ENCODE measurements at places on chromosomes 3 and 15.

DNA sequence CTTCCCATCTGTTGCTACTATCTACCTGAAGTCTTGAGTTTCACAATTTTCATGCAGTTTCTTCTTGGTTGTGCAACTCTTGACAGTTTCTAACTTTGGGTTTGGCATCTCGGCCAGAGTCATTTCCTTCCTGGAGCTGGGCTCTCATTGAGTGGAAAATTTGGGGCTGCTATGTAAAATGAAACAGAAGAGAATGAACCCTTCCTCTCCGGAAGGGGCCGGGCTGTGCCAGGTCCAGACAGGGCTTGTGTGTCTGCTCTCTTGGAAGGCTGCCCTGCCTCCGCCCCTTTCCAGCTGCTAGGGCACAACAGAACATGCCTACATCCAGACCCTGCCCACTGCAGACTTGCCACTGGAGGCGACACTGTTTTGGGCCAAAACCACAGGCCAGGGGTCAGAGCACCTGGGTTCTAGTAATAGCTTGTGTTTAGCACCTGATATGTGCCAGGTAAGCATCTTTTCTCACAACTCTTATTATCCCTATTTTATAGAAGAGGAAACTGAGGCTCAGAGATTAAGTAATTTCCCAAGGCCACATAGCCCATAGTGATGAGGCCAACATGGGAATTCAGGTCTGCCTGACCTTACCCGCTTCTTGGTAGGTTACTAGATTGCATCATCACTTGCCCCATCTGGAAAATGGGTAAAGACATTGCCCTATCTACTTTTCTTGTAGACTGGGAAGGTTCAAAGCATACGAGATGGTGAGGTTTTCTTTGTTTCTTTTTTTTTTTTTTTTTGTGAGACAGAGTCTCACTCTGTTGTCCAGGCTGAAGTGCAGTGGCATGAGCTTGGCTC lies 25.0 kb downstream of the IRAK2 start:
- peak; percentile 91 for DNase-seq

DNA sequence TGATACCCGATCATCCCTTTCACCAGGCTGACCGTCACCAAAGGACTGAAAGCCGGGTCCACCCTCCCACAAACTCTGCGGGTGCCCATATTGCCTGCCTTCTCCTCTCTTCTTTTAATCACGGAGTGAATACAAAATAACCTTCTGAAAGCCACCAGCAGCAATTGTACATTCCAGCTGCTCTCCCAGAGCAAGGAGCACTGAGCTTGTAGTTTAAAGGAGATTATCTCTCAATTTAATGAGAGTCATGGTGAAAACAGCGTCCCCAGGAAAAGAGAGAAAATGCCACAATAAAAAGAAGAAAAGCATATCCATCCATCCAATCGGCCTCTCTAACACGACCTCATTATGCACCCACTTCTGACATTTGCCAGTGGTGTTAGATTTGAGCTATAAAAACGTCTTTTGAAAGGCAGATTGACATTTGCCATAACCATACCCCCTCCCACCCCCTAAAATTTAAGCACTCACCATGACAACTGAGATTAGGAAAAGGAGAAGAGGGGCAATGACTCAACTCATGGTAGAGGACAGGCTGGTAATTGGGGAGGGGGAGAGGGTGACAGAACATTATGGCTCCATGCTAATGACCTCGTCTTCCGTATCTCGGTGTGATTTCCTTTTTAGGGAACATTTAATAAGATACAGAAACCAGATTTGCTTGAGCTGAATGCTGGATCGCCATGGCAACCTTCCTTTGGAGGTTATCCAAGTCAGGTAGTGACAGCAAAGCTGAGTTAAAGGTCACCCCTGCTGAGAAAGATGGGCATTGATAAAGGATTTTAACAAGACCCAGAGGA lies 106.2 kb downstream of the ST8SIA2 start:
- DNase-seq: no peak

- DNase-seq: no peak
Measured at GRCh38 chr3:79543218-79543982, 224.4 kb downstream of the ROBO1 start.

DNA sequence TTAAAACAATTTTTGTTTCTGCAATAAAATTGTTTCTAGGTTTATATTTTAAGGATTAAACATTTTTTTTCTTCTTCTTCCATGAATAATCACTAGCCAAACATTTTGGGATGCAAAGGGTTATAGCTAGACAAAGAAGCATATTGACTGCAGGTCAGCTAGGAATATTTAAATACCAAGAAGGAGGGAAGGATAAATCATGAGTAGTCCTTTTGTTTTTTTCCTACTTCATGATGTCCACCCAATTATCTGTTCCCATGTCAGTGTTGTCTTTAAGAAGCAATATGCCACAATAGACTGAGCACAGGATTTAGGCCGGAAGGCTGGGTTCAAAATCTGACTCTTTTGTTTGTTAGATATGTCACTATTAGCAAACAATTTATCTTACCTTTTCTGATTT lies 82.1 kb downstream of the VPS8 start:
- DNase-seq: no peak

DNA sequence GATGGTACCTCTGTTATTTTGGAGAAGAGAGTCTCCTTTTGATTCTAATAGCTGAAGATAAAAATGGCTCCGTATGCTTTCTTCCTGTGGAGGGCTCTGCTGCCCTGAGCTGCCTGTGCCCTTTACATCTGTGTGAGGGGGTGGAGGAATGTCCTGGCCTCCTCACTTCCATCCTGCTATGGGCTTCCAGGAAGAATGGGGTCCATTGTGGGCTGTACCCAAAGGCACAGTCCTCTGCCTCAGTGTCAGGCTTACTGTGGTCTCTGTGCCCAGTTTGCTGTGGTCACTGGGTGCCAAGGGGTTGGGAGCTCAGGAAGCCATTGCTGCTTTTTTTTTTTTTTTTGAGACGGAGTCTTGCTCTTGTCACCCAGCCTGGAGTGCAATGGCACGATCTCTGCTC lies 14.4 kb downstream of the DAG1 start:
- no peak for DNase-seq

DNA sequence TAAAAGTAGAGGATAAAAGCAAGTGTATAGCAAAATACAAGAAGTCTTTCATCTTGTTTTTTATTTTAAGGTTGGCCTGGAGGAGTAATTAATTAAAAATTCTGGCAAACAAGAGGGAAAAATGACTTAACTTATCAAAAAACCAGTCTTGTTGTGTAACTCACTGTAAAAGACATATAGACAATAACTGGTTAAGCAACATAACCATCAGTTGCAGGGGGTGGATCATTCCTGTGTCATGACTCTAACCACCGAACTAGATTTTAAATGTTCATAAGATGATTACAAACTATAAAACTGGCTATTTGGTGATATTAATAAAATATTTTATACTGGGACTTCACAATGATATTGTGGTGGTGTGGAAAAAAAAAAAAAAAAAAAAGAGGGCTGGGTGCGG lies 130.6 kb downstream of the STAG1 start:
- DNase-seq: no peak

DNA sequence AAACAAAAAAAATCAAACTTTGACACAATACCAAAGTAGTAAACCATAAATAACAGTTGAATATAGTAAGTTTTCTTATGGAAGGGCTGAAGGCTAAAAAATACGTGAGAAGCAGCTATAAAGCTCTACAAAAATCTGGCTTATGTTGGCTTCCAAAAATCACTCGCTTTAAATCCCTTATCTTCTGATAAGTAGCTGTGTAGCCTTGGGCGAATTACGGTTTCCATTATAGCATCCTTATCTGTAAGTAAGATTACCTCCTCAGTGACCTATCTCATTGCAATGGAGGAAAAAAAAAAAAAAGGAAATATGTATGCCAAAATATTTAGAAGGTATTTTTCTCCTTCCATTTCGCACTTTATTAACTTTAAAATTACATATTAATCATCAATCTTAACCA lies 348.6 kb downstream of the PLOD2 start:
- no peak for DNase-seq

DNA sequence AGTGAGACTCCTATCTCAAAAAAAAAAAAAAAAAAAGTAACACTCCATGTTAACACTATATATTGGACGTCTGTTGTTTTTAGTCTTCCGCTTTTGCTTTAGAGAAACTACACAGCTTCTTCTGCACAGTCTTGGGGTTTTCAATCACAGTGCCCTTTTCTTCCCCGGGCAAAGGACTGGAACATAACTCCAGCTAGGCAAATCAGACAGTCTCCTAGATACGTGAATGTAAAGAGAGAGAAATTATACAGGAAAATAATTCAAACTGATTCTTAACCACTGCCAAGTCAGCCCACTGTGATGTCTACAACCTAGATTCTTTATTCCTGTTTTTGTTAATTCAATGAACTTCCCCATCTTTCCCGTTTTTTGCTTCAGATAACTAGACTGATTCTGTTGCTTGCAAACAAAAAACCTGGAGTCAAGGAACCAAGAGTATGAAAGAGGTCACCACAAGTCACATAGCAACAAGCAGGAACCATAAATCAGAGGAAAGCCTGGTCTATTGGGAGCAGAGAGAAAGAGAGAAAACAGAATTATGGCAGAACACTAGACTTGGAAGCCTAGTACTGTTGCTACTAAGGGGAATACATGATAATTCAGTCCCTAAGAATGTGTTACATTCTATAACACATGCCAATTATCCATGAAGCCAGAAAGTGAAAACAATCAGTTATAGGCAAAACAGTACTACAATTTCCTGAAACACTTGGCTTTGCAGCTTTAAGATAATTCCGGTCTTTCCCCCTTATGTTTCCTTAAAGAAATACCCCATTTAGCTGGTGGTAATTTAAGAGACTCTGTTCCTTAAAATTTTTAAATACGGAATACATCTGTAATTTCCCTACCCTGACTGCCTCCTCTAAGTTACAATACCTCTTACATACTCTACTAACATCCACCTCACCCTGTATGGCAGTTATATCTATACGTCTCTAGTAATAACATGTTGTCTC lies 63.1 kb downstream of the TBL1XR1 start:
- no peak for DNase-seq

- DNase-seq: no peak
Measured at GRCh38 chr3:33467786-33468185, 27.6 kb upstream of the UBP1 start.

DNA sequence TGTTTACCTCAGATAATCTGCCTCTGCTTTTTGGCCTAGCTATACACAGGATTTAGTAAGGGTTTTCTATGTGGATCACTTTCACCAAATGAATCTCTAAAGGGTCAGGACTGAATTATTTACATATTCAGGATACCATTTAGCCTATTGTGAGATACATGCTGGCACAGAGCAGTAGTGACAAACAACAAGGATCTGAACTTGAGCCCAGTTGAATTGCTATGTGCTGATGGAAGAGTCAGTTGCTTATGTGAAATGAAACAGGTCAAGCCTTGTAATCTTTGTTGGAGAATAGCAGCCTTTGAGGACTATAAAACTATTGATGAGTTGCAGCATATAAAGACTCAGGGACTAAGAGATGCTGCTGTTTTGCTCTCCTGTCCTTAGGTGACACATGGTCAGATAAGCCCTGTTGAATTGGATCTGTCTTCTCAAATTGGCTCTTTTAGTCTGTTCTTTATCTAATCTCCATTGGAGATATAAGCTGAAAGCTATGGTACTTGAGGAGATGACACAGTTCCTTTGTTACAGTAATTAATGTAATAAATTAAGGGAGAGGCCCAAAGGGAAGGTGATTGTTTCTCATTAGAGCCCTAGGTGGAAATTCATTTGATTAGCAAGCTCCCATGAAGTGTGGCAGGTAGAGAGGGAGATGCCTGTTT lies 30.4 kb downstream of the ZNF609 start:
- DNase-seq: no peak

DNA sequence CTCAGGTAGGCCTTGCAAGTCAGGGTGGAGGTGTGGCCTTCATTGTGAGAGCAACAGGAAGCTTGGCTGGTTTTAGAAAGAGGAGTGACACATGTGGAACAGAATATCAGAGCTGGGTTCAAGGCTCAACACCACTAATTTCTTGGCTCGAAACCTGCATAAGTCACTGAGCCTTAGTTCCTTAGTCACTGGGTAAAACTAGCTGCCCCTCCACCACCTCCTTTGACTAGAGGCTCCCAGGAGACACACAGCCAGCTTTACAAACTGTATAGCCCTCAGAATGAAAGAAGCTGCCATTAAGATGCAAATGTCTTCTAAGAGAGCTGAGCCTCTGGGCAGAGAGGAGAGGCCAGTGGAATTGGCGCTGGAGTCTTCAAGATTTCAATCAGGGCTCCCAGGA lies 67.7 kb downstream of the CERS3 start:
- DNase-seq: no peak

GRCh38 chr3:123424321-123424998 lies 24.4 kb downstream of the ADCY5 start:
- peak; percentile 76 for DNase-seq

DNA sequence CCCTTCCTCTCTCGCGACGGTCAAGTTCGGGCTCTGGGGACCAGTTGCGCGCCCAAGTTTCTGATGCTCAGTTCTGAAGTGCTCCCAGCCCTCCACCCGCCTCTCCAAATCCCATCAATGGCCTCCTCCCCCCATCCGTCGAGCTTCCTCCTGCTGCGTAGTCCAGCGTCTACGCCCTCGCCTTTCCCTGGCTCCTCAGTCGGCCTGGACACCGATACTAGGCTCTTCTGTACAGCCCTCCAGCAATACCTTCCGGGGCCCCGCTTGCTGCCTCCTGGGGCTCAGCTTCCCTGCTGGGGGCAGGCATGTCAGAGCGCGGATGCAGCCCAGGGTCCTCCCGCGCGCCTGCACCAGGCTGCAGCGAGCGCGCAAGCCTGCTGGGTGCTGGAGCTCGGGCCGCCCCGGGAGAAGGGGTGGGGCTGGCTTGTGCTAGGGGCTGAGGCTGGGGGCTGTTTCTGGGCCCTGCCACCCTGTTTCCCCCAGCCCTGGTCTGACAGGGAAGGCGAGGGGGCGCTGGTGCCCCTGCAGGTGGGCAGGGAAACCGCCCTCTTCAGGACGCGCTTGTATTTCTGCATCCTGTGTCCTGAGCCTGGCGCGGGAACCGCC lies 353.3 kb upstream of the SUCLG2 start:
- peak; percentile 14 for DNase-seq

GRCh38 chr3:116302087-116302747 lies 143.1 kb downstream of the LSAMP start:
- DNase-seq: no peak

GRCh38 chr3:34895841-34896240 lies 743.5 kb upstream of the ARPP21 start:
- no peak for DNase-seq

GRCh38 chr3:122475316-122475715 lies 39.4 kb downstream of the KPNA1 start:
- DNase-seq: no peak

- no peak for DNase-seq
Measured at GRCh38 chr3:414063-414462, 217.5 kb downstream of the CHL1 start.

GRCh38 chr3:16893618-16894200 lies 9.0 kb downstream of the PLCL2 start:
- DNase-seq: no peak

DNA sequence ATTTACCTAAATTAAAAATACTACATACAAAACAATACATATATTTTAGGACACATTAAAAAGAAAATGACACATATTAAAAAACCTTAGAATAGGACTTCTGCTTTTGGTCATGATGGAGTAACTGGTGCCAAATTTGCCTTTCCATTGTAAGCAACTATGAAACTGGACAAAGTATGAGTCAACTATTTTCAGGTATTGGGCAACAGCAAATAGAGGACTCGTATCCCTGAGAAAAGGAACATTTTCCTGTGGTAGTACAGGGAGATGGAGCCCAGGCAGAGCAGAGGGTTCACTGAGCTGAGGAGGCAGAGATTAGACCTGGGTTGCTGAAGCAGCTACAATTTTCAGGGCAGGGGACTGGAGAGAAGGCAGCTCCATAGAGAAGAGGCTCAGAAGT lies 14.7 kb downstream of the CCR1 start:
- DNase-seq: no peak
